ENCODE measurements at places on chromosomes 3 and 15. TPM values are rescaled to one million over a fixed set of nuclear protein-coding genes. Genes with fewer than 3 reads are reported as not detected.

Gene PIGBOS1
- total RNA-seq = 13.8 TPM

Gene PCBP4
- total RNA-seq = 24.6 TPM

GRCh38 chr15:98923579-98923978 is 84.0 kb downstream of the PGPEP1L start:
- no peak overlapping the region for H3K4me3 ChIP-seq
- peaks cover 48% of the 10 kb centered on the region for H3K36me3 ChIP-seq
- peaks cover 6% of the 10 kb centered on the region for H3K4me1 ChIP-seq
- no peak overlapping the region for H3K27ac ChIP-seq
- no peaks in the 10 kb centered on the region for H3K27me3 ChIP-seq

- peaks cover 52% of the 10 kb centered on the region for H3K4me1 ChIP-seq
- DNase-seq = peak; percentile 64
- no peaks in the 10 kb centered on the region for H3K36me3 ChIP-seq
- H3K4me3 ChIP-seq = no peak overlapping the region
- peak overlapping the region; percentile 81 for H3K27ac ChIP-seq
These were observed 17.6 kb upstream of the CYP11A1 start for GRCh38 chr15:74384881-74385643.

- peaks cover 11% of the 10 kb centered on the region for H3K4me1 ChIP-seq
- peak overlapping the region; percentile 15 for H3K4me3 ChIP-seq
- no peaks in the 10 kb centered on the region for H3K36me3 ChIP-seq
- no peaks in the 10 kb centered on the region for H3K27me3 ChIP-seq
- no peak overlapping the region for H3K27ac ChIP-seq
These were observed 102.8 kb upstream of the GBE1 start for GRCh38 chr3:81864272-81864671.
